T-helper 17 cell (primary cell): ENCODE measurements at places on chromosomes 11 and 22.

- H3K27ac ChIP-seq: peak overlapping the region; percentile 86
- H3K36me3 ChIP-seq: peaks cover 2% of the 10 kb centered on the region
- no peak for DNase-seq
- H3K27me3 ChIP-seq: no peaks in the 10 kb centered on the region
- peaks cover 35% of the 10 kb centered on the region for H3K4me1 ChIP-seq
These were observed 237.6 kb downstream of the ETS1 start for GRCh38 chr11:128349650-128350299.

- peaks cover 2% of the 10 kb centered on the region for H3K36me3 ChIP-seq
- H3K4me3 ChIP-seq: no peak overlapping the region
- H3K27ac ChIP-seq: peak overlapping the region; percentile 19
- peaks cover 10% of the 10 kb centered on the region for H3K4me1 ChIP-seq
- no peaks in the 10 kb centered on the region for H3K27me3 ChIP-seq
These were observed 10.5 kb downstream of the SMTNL1 start for GRCh38 chr11:57547854-57548377.

- peaks cover 57% of the 10 kb centered on the region for H3K4me1 ChIP-seq
- H3K27me3 ChIP-seq: no peaks in the 10 kb centered on the region
- peak overlapping the region; percentile 85 for H3K27ac ChIP-seq
- H3K36me3 ChIP-seq: no peaks in the 10 kb centered on the region
These were observed 55.5 kb downstream of the FAM83F start for GRCh38 chr22:40050258-40050657.

- no peak for DNase-seq
- H3K27ac ChIP-seq: no peak overlapping the region
- H3K27me3 ChIP-seq: no peaks in the 10 kb centered on the region
- H3K36me3 ChIP-seq: peaks cover 3% of the 10 kb centered on the region
- H3K4me1 ChIP-seq: peaks cover 29% of the 10 kb centered on the region
- no peak overlapping the region for H3K4me3 ChIP-seq
These were observed 21.2 kb downstream of the PACSIN2 start for GRCh38 chr22:42993651-42994275.

GRCh38 chr11:75481922-75482606, 43.7 kb downstream of the GDPD5 start:
- H3K4me3 ChIP-seq: no peak overlapping the region
- peaks cover 30% of the 10 kb centered on the region for H3K4me1 ChIP-seq
- peaks cover 2% of the 10 kb centered on the region for H3K36me3 ChIP-seq
- H3K27ac ChIP-seq: peak overlapping the region; percentile 80
- H3K27me3 ChIP-seq: no peaks in the 10 kb centered on the region

- no peaks in the 10 kb centered on the region for H3K4me1 ChIP-seq
- H3K36me3 ChIP-seq: no peaks in the 10 kb centered on the region
- H3K27ac ChIP-seq: no peak overlapping the region
These were observed 16.1 kb downstream of the MS4A6E start for GRCh38 chr11:60343094-60343704.

DNA sequence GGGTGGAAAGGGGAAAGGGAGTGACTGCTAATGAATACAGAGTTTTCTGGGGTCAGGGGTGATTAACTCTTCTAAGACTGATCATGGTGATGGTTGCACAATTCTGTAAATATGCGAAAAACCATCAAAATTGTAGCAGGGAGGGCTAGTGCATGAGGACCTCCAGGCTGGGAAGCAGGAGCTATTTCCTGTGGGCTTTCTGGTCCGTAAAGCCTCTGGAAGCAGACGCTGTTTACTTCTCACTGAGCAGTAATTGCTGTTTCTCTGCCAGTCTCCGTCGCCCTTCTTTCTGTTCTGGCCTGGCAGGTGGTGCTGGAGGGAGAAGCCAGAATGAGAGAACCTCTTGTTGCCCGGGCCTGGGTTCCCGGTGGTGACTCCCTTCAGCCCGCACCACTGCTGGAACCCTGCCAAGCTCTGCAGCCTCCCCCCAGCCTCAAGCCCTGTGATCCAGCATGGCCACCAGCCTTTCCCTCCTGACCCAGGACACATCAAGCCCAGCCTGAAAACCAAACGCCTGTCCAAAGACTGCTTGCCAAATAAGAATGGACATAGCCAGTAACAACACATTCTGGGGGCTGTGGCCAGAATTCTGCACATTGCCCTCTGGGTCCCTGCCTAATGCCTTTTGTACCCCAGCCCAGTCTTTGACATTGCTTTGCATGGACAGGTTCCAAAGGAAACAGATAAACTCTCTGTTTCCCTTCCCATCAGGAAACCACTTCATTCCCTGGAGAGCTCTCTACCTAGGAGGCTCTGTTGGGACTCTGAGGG, 201.0 kb upstream of the NAV2 start:
- H3K36me3 ChIP-seq: no peaks in the 10 kb centered on the region
- peaks cover 72% of the 10 kb centered on the region for H3K27me3 ChIP-seq
- no peak overlapping the region for H3K4me3 ChIP-seq
- H3K4me1 ChIP-seq: no peaks in the 10 kb centered on the region

DNA sequence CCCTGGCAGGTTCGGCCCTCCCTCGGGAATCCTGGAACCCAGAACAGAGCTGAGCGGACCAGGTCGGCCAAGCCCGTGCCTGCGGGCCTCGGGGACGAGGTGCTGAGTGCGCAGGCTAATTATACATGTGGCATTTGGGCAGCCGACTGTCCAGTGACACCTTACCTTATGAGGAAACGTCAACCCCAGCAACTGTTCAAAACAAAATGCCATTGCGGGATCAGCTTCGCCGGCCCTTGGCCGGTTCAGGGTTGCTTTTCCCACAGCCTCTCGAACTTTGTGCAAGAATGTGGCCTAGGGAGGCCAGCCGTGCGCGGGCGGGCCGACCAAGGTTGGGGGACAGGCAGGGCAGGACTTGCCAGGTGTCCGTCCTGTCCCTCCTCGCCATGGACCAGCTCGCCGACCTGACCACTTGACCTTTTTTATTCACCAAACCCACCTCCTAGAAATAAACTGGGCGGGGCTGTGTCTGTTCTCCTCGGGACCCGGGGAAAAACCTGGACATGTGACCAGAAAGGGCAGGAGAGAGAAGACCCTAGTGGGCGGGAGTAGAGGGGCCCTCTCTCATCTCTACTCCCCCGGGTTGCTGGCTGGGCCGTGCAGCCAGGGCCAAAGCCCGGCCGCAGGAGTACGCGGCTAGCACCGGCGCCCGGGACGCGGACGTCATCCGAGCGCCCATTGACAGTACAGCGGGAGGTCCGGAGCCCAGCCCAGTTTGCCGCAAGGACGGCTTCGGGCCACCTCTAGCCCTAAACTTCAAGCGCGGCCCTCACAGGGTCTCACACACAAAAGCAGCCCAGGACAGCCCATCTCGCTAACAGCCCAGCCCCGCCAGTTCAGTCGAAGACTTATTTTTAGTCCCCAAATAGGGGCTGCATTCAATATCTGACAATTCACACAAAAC, 134.3 kb upstream of the C11orf58 start:
- peak overlapping the region; percentile 80 for H3K4me3 ChIP-seq
- peaks cover 10% of the 10 kb centered on the region for H3K36me3 ChIP-seq
- peaks cover 54% of the 10 kb centered on the region for H3K27me3 ChIP-seq
- H3K27ac ChIP-seq: no peak overlapping the region

- no peak overlapping the region for H3K4me3 ChIP-seq
- H3K27ac ChIP-seq: peak overlapping the region; percentile 95
- no peak for DNase-seq
- peaks cover 5% of the 10 kb centered on the region for H3K36me3 ChIP-seq
- H3K27me3 ChIP-seq: no peaks in the 10 kb centered on the region
These were observed 55.5 kb upstream of the CD5 start for GRCh38 chr11:61046833-61047232.
